Memory B cell (primary cell): ENCODE measurements at places on chromosomes 5 and 9.

GRCh38 chr9:130193103-130193502 lies 20.9 kb downstream of the NCS1 start:
- DNase-seq, result no peak

- no peak for DNase-seq
Measured at GRCh38 chr9:13186091-13186490, 93.4 kb downstream of the MPDZ start.

DNA sequence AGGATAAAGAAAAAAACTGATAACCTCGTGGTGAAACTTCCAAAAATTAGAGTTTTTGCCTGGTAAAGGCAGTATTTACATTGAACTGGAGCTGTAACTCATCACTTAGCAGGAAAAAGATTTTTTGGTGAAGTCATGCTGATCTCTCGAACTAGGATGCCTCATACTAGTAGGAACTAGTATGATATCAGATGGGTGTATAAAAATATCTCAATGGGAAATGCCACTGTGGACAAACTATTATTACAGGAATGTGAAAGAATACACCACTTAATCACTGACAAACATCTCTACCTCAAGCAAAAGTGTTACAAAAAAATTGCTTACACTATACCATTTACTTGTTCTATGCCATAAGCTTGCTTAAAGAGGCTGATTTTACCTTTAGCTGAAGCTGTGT lies 28.4 kb downstream of the RFX3 start:
- no peak for DNase-seq

- DNase-seq, result no peak
Measured at GRCh38 chr9:18071651-18072060, 402.3 kb upstream of the ADAMTSL1 start.

DNA sequence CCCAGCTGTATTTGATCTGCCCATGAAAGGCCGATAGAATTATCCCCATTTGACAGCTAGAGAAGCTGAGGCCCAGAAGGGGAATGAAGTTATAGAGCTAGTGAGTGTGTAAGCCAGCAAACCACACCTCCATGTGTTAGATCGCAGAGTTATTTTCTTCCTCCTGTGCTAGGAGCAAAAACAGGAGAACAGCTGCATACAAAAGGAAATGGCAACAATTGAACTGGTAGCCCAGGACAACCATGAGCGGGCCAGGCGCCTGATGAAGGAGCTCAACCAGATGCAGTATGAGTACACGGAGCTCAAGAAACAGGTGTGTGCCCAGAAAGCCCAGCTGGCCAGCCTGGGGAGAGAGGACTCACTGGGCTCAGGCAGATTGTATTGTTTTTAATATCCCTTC lies 30.4 kb downstream of the RAB14 start:
- no peak for DNase-seq

DNA sequence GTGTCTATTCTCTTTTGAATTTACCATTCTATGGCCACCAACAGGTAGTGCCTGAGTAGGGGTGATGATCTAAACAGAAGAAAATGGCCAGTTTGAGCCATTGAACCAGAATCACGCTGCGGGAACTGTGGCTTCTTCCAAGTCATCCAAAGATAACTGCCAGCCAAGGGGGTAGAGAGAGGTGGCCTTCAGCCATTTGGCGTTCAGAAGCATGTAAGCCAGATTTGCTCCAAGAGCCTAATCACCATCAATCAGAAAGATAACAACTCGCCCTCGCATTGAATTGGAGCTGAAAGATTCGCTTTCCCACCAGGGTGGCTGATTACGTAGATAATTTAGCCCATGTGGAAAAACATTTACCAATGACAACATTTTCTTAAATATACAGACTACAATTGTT lies 1302.7 kb upstream of the DMAC1 start:
- DNase-seq, result no peak

- DNase-seq, result no peak
Measured at GRCh38 chr5:53023969-53024368, 34.8 kb downstream of the ITGA2 start.

DNA sequence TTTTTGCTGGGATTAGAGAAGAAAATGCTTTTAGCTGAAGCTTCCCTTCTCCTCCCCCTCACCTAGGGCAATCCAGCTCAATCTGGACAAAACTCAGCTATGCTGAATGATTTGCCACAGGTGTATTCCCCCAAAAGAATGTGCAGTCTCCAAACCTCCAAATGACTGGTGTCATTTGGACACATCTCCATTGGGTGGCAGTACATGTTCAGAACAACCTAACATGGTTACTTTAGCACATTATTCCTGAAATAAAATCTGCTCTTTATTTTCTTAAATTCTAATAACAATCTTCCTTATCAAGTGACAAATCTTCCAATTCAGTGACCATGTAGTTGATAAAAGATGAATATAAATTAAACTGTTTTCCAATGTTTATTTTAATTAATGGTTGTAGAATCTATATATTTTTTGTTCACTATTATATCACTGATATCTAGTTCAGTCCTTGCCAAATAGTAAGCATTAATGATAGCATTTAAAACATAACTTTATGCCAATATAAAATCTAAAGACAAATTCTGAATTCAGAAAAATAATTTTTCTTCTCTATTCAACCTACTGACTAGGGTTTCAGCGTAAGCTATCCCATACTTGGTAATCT lies 61.3 kb upstream of the MOCS2 start:
- DNase-seq, result no peak

DNA sequence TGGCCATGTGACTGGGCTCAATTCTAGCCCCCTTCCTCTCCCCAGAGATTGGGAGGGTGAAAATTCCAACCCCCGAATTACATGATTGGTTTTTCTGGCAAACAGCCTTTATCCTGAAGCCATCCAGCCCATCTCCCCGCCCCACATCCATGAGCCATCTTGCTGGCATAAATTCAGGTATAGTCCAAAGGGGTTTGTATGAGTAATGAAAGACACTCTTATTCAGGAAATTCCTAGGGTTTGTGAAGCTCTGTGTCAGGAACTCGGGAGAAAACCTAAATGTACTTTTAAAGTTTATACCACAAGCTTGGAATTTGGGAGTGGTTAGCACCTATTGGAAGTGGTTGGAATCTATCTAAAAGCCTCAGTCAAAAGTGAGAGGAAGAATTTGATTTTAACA lies 80.6 kb upstream of the SIMC1 start:
- no peak for DNase-seq

DNA sequence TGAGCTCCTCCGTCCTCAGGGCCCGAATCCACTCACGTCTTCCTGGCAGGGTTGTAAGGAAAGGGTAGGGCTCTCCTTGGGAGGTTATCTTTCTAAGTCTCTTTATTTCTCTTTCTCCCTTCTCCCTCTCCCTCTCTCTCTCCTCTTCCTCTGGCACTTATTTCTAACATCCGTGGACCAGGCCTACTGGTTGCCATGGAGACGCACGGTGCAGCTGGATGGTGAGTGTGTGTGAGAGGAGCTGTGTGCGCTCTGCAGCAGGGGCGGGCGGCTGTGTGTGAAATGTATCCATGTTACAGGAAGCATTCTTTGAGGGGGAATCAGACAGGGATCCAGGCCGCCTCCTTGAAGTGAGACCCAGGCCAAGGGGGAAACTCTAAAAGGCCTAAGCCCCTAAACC lies 32.2 kb downstream of the PCDH1 start:
- no peak for DNase-seq

- no peak for DNase-seq
Measured at GRCh38 chr9:84711936-84712335, 42.4 kb downstream of the NTRK2 start.

- no peak for DNase-seq
Measured at GRCh38 chr5:41809128-41809527, 61.1 kb downstream of the OXCT1 start.

- no peak for DNase-seq
Measured at GRCh38 chr9:89795538-89796195, 190.9 kb downstream of the GADD45G start.

- no peak for DNase-seq
Measured at GRCh38 chr9:114691046-114691955, 9.3 kb upstream of the TEX48 start.

DNA sequence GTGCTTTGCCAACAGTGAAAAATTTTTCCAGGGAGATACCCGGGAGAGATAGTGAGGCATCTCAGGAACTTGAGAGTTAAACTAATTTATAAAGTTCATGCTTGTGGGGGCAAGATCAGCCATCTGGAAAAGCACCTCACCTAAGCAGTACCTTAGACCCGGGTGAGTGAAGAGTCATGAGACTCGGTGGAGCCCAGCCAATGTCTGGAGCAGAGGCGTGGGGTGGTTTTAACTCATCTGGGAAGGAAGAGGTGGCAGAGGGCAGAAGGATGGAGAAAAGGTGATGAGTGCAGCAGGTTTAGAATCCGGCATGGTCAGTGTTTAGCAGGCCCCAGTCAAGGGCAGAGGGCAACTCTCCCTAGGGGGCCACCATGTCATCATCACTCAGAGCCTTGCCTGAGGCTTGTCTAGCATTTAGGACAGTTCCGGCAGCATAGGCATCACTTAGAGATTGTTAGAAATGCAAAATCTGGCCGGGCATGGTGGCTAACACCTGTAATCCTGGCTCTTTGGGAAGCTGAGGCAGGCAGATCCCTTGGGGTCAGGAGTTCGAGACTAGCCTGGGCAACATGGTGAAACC lies 4.3 kb upstream of the RNF183 start:
- no peak for DNase-seq

DNA sequence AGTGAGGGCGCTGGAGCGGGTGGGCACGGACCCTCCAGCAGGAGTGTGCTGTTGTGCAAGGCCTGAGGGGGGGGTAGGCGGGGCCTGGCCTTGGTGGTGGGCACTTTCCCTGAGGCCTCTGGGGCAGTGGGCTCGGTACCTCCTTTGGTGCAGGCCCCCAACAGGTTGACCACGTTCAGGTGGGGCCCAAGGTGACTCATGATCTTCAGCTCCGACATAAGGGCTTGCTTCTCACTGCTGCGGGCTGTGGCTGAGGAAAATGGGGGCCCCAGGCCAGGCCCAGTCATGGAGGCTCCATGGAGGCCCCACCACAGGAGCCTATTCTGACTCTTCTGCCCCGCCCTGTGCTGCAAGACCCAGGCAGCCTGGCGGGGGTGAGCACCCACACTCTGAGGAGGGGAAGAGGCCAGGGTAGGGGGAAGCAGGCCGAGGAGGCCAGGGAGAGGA lies 31.5 kb downstream of the PDGFRB start:
- no peak for DNase-seq

DNA sequence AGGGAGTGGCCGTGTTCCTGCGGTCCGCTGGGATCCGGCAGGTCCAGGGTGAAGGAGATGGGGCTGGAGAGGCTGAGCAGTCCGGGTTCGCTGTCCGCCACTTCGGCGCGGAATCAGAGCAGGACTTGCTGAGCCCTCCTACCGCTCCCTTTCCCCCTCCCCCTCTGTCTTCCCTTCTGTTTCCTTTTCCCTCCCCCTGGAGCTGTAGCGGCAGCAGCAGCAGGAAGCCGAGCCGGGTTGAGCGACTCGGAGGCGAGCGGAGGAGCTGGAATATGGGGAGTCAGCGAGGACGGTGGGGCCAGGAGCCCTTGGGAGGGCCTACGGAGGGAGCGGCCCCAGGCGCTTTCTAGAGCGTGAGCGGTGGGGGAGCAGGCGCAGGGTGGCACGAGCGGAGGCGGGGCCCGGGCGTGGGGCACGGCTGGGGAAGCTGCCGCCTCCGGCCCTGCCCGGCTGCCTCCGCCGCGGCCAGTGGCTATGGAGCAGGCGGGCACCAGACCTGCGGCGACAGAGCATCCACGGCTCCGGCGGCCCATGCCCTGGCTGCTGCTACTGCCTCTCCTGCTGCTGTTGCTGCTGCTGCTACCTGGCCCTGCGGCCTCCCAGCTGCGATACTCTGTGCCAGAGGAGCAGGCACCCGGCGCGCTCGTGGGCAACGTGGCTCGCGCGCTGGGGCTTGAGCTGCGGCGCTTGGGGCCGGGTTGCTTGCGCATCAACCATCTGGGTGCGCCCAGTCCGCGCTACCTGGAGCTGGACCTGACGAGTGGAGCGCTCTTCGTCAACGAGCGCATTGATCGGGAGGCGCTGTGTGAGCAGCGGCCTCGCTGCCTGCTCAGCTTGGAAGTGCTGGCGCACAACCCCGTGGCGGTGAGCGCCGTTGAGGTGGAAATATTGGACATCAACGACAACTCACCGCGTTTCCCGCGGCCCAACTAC lies at the start of gene PCDHAC2:
TSS of gene PCDHAC2 (plus strand) at position 184 of the 933 bp plus-strand sequence. CDS start at position 475, 291 bp downstream.
- no peak for DNase-seq

GRCh38 chr9:117411547-117411946 lies 3.3 kb downstream of the ASTN2 start:
- DNase-seq, result no peak

DNA sequence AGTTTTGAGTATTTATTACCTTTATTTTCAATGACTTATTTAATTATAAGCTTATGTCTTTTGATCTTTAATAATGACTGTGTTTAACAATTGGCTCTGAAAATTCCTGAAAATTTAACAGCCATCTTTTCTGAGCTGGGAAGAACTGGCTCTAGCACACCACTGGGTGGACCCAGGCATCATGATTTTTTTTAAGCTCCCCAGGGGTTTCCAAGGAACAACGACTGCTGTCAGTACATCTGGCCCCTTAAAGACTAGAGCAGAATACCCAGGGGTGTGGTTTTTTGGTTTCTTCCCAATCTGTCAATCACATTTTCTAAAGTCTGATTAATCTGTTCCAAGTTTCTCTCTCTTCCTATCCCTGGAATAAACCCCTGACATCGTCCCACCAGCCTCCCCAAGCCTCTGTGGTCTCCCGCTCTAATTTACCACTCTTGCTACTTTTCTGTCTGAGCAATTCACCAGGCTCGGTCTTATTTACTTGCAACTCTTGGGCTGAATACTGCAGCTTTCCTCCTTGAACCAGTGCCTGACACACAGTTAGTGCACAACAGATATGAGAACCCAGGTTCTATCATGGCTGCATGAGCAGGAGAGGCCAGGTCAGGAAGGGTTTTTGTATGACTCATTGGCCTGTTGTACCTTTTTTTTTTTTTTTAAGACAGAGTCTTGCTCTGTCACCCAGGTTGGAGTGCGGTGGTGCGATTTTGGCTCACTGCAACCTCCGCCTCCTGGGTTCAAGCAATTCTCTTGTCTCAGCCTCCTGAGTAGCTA lies 321.9 kb downstream of the ZSWIM6 start:
- no peak for DNase-seq

GRCh38 chr5:96952974-96953730 lies 17.3 kb downstream of the LNPEP start:
- no peak for DNase-seq
